T1000 (cell line): ENCODE measurements at places on chromosomes 12 and 14.

DNA sequence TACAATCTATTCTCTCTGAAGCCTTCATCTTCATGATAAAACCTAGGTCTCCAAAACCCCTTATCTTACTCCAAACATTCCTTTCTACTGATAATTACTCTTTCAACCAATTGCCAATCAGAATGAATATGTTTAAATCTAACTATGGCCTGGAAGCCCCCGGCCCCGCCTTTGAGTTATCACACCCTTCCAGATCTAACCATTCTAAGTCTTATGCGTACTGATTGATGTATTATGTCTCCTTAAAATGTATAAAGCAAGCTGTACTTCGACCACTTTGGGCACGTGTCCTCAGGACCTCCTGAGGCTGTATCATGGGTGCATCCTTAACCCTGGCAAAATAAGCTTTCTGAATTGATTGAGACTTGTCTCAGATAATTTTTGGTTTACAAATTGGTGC is 14.4 kb downstream of the PABPN1 start:
- DNase-seq: no peak

DNA sequence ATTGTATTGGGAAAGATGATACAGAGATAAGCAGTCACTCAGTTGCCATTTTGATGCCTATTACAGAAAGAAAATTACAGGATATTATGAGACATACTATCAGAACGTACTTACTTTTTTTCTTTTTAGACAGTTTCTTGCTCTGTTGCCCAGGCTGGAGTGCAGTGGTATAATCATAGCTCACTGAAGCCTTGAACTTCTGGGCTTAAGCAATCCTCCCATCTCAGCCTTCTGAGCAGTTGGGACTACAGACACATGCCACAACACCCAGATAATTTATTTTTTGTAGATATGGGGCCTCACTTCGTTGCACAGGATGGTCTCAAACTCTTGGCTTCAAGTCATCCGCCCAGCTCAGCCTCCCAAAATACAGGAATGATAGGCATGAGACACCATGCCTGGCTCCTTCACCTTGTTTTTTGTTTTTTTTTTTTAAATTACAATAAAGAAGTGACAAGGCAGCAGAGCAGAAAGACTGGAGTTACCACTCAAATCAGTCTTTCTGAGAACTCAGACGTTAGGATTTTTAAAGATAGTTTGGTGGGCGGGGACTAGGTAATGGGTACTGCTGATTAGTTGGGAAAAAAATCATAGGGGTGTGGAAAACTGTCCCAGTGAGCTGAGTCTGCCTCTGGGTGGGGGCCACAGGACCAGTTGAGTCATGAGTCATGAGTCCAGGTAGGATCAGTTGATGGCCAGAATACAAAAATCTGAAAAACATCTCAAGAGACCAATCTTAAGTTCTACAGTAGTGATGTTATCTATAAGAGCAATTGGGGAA is 11.5 kb upstream of the CPM start:
- DNase-seq: no peak

- DNase-seq: no peak
These were observed 102.2 kb downstream of the KIF26A start for GRCh38 chr14:104240434-104241157.

- DNase-seq: no peak
These were observed 140.0 kb downstream of the ASCL1 start for GRCh38 chr12:103097496-103097895.

- no peak for DNase-seq
These were observed 76.0 kb downstream of the GALNT8 start for GRCh38 chr12:4796216-4796615.

- DNase-seq: peak; percentile 48
These were observed 98.9 kb downstream of the PRKCH start for GRCh38 chr14:61420326-61420725.

DNA sequence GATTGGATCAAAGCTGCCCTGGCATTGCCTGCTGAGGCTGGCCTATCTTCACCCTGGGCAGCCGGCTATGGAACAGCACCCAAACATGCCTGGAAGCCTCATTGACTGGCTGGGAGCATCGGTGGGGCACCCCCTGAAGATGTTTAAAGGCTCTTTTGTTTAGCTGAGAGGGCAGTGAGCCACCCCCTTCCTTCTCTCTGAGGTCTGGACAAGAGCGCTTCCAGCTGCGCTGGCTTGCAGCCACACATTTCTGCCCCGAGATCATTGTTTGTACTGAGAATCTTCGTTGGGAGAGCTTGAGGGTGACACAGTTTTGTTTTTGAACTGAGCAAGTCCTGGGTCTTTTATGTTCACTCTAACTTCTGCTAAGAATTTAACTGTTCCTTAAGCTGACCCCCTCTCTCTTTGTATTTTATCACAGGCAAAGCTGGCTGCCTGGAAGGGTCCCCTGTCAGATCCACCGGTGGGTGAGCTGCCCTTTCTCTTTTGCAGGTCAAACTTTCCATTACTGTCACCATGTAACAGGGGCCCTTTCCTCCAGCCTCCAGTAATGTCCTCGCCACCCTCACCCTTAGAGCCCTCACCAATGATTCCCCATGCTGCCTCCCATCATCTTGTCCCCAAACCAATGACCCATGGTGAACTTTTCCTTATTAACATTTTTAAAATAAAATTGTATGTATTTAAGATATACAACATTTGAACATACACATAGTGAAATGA is 212.2 kb downstream of the KIF26A start:
- DNase-seq: no peak

DNA sequence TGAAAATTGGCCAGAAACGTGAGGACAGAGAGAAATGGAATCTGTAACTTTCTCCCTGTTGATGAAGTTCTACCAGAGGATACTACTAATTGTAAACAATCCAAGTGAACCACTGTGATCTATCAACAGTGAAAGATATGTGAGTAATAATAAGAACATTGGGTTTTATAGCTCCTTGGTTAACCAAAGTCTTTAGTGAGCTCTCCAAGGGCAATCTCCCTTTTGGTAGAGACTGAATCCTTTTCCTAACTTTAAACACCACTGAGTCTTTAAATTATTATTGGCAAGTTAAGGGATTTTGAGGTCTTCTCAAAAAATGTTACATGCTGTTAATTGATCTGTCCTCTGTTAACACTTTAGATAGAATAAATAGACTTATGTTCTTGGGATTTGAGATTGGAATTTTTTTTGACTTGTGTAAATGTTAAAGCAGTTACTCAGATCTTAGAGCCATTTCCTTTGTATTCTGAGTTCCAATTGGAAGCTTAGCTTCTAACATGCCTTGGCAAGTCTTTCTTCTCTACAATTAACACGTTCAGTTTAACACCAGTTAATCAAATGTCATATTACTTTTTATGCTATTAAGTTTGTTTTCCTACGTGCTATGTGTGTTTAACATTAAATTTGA is 338.2 kb upstream of the DDHD1 start:
- no peak for DNase-seq

GRCh38 chr12:3077572-3078081 is 448 bp downstream of the TSPAN9 start:
- DNase-seq: no peak

GRCh38 chr12:91601054-91601453 is 418.4 kb upstream of the DCN start:
- no peak for DNase-seq

DNA sequence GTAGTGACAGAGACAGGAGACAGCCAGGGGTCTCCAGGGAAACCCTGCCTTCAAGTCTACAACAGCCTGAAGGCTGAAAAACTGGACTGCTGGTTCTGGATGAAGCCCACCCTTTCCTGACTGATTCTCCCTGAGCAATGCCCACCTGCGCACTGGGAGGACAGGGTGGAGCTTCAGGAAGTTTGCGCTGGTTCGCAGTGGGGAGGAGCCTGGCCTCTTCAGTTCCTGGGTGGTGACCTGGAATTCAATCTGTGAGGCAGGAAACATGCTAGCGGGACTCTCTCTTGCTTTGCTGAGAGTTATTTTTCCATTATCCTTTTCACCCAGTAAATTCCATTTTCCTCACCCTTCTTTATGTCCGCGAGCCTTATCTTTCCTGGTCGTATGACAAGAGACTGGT is 600.8 kb downstream of the TRHDE start:
- no peak for DNase-seq

GRCh38 chr12:42590330-42590934 is 886 bp upstream of the PRICKLE1 start:
- no peak for DNase-seq
